NCI-H1092 (cell line): ENCODE measurements at places on chromosomes 5 and 9.

GRCh38 chr5:80195837-80196400 lies 59.9 kb downstream of the SERINC5 start:
- no peak for DNase-seq

GRCh38 chr9:21810881-21811280 lies 8.4 kb downstream of the MTAP start:
- no peak for DNase-seq

DNA sequence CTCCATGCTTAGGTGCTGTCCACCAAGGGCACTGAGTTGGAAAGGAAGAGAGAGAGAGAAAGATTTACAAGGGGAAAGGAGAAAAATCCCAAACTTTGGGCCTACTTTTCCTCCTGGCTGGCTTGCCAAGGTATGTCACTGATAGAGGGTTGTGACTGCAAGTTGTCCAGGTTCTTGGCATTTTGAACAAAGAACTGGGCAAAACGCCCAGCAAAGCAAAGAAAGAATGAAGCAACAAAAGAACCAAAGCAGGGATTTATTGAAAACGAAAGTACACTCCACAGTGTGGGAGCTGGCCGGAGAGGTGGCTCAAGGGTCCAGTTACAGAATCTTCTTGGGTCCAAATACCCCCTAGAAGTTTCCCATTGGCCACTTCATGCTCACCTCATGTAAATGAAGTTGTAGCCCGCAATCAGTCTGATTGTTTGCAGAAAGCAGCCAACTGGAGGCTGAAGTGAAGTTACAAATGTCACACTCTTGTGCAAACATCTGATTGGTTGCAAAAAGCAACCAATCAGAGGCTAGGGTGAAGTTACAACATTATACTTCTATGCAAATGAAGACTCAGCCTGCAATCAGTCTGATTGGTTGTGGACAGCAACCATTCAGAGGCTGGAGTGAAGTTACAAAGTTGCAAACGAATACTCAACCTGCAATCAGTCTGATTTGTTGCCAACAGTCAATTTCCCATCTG lies 263.5 kb downstream of the YTHDC2 start:
- DNase-seq, result no peak

DNA sequence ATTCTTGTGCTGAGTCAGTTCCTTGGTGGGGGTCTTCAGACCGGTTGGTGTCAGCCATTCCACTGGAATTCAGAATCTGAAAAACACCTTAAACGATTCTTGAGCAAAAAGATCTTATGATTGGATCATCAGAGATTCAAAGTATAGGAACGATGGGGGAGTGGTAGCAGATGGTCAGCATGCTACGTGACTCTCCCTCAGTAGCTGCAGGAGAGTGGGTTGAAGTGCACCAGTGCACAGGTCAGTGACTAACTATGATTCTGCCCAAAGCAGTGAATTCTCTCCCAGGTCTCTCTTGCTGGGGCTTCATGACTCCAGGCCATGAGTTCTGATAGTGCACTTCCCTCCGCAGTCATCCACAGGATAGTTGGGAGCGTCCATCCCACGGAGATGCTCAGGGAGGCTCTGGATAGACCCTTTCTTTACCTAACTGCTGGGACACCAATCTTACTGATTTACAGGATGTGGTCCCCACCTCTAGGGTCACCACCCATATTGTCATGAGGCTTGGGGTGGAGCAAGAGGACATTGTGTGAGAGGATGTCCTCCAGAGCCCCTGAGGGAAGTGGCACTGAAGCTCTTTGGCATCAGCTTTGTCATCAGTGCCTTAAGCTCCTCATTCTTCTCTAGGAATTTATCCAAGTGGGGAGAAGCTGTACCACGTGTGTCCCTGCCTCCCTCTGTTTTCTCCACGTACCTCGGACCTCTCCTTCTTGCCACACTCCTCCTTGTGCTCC lies 62.0 kb downstream of the RASGRF2 start:
- no peak for DNase-seq

- DNase-seq, result no peak
These were observed 1099.7 kb downstream of the DTWD2 start for GRCh38 chr5:117888688-117889087.

- DNase-seq, result no peak
These were observed 93.6 kb upstream of the FER start for GRCh38 chr5:108654051-108654450.

DNA sequence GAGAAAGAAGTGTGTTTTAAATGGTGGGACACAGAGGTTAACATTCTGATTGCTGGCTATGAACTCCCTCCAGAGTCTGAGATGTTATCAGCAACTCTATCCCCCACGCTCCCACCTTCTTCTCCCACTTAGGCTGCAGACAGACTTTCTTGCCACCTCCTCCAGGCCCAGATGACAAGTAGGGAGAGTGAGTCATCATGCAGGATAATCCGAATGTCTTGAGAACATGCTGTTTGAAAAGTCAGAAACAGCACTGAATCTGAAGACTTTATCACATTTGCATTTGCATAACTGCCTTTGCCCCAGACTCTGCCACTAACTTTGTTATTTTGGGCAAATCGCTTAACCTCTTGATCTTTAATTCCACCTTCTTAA lies 139.8 kb downstream of the ESM1 start:
- no peak for DNase-seq

DNA sequence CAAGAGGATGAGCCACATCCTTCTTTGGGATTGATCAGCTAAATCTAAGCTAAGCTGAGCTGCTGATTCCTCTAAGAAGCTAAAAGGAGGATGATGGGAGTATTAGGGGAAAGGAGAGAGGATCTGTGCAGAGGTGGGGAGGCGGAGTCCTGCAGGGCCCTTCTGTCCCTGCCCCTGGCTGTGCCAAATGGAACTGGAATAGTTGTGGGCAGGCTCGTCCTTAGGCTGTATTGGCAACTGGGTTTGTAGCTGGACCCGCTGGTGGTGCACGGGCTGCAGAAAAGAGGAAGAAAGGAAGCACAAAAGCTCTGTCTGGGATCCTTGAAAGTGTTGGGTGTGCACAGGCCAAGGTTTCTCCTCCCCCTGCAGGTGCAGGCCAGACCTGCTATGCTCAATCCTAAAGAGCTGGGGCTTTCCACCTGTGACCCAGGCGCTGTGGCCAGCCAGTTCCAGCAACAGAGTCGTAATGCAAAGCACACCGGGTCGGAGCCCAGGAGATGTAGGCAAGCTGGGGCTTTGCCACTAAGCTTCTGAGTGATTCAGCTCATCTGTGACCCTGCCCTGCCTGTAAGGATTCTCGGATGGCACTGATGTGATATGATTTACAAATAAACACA lies 9.8 kb downstream of the CLTB start:
- no peak for DNase-seq

DNA sequence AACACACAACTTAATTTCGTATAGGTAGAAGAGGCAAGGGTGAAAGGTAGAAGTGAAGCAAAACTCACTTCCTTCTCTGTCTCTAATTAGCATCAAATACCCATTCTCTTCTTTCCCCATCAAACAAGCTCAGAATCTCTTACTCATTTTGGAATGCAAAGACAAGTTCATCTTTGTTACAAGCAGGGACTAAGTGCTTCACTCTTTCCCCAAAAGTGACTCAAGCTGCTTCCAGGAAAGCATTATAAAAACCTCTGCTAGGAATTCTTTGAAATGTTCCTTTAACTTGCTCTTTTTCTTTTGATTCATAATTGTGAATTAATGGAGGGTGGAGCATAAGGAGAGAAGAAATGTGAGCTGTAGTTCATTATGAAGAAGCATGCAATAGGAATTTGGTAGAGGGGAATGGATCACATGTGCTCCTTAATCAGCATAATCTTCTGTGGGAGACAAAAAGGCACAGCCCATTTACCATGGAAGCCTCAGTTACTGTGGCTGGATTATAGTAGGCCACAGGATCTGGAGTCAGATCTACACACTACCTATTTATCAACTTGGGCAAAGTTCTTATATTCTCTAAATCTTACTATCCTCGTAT lies 109.5 kb upstream of the DPYSL3 start:
- no peak for DNase-seq

- DNase-seq, result no peak
These were observed 243.5 kb downstream of the ZSWIM6 start for GRCh38 chr5:61575581-61575980.

DNA sequence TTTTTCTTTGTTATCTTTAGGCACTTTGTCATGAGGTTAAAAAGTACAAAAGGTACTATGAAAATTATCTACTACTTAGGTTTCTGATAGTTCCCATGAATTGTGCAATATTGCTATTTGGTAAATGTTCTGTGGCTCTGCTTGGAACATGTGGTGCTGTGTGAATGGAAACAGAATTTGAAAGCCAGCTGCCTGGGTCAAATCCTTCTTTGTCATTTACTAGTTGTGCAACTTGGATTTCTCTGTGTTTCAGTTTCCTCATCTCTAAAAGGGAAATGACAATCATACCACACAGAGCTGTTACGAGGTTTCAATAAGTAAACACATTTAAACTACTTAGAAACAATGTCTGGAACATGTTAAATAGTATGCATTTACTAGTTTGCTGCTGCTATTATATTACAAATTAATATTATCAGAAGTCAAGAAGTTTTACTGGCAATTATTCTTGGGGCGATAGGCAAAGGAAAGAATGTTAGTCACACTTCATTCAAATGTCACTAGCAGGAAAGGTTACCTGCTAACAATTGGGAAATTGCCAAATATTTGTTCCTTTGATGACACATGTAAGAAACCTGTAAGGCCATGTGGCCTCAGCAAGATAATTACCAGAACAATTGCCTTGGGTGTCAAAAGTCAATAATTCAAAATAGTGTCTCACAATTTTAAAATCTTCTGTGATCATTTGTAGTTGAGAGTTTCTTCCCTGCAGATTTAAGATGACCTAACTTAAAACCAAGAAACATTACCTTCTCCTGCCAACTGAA lies 184.8 kb downstream of the KIAA0825 start:
- no peak for DNase-seq

DNA sequence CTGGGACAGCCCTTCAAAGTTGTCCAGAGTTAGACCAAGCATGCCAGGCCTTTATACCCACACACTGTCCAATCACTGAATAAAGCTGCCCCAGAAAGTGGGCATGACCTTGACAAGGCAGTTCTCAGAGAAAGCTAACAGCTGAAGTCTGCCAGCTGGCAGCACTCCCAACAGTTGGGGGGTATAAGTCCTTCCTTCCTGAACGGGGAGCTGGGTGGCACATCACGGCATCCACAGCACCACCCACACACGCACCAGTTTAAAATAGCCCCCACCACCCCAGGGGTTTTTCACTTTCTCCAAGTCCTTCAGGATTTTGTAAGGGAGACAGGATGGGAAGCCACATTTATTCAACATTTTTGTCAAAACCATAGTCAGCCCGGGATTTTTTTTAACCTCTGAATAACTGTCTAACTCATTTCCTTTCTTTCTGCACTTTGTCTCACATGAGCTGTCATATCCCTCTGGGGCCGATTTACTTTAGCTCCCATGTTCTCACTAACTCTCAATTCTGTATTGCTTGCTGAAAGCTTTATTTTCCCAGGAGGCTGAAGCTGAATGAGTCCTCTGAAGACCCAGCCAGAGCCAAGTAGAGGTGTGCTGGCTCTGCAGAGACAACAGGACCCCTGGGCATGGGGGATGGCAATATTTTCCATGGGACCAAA lies 15.4 kb downstream of the FAM81B start:
- no peak for DNase-seq

- no peak for DNase-seq
These were observed 69.3 kb downstream of the SH3RF2 start for GRCh38 chr5:146005723-146006122.

DNA sequence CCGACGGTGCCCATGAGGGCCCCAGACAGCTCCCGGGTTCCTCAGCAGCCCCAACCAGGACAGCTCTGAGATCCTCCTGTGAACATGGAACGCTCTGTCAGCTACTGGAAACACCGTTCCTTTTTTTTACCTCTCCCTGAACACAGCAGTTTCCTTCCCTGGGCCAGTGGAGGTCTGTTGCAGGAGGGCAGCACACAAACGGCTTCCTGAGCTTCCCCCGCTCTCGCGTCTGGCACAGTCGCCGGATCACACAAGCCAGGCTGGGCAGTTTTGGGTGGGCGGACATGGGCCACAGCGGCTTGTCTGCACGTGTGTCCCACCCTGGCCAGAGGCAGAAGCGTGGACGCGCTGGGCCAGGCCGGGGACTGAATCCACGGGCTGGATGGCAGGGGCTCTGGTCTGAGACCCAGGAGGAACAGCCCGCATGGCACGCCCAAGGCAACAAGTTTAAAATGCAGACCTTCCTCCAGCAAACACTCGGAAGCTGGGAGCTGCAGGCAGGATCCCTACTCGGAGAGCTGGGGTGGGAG lies 106.8 kb upstream of the SARDH start:
- no peak for DNase-seq
